Nephron progenitor cell (in vitro differentiated cells): ENCODE measurements at places on chromosomes 3 and 15.

DNA sequence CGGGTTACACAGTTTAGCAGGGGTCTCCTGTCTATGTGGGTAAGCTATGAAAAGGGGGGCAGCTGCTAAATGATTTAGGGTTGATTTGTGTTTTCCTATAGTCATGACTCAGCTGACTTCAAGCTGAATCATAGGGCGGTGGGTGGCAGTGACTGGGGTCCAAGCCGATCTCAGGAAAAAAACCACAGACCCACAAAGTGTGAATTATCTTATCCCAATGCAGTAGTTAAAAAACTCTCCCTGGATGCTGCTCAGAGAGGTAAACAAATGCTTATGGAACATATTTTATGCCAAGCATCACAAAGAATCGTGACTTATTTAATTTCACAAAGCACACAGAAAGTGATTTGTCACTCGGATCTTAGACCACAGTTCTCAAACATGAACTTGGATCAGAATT, 18.4 kb upstream of the TOPAZ1 start:
- H3K4me1 ChIP-seq, result no peaks in the 10 kb centered on the region
- DNase-seq, result no peak
- H3K36me3 ChIP-seq, result no peaks in the 10 kb centered on the region
- peaks cover 12% of the 10 kb centered on the region for H3K27me3 ChIP-seq

GRCh38 chr15:69513450-69513960, 60.9 kb downstream of the RPLP1 start:
- peaks cover 11% of the 10 kb centered on the region for H3K4me1 ChIP-seq
- H3K4me3 ChIP-seq, result no peak overlapping the region
- H3K27me3 ChIP-seq, result peaks cover 20% of the 10 kb centered on the region
- no peak for DNase-seq
- no peaks in the 10 kb centered on the region for H3K36me3 ChIP-seq
- H3K27ac ChIP-seq, result peak overlapping the region; percentile 15

DNA sequence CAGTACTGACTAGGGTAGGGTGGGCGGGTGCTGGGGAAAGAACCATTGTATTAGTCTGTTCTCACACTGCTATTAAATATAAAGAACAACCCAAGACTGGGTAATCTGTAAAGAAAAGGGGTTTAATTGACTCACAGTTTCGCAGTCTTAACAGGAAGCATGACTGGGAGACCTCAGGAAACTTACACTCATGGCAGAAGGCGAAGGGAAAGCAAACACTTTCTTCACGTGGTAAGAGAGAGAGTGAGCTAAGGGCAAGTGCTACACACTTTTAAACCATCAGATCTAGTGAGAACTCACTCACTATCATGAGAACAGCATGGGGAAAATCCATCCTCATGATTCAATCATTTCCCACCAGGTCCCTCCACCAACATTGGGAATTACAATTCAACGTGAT, 98.0 kb downstream of the OXSM start:
- no peaks in the 10 kb centered on the region for H3K27me3 ChIP-seq
- H3K4me1 ChIP-seq, result peaks cover 16% of the 10 kb centered on the region
- H3K36me3 ChIP-seq, result no peaks in the 10 kb centered on the region
- H3K27ac ChIP-seq, result no peak overlapping the region
- H3K4me3 ChIP-seq, result no peak overlapping the region
- no peak for DNase-seq

DNA sequence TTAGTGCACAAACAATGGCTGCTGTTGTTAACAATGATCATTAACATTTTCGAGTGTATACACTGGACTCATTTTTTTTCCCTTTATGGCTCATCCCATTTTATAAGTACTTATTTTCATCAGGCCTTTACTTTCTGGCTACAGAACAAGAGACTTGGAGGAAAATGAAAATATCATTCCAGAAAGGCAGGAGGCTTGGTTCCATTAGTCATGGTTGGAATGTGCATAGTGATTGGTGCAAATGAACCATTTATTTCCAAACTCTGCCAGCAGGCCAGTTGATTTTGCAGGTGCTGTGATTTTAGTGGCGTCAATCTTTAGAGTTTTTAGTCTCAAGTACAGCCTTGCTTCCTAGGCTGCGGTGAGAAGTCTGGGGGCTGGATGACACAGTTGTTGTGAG, 151.8 kb downstream of the ITPR1 start:
- no peaks in the 10 kb centered on the region for H3K27me3 ChIP-seq
- no peak for DNase-seq
- peaks cover 95% of the 10 kb centered on the region for H3K36me3 ChIP-seq
- H3K4me3 ChIP-seq, result no peak overlapping the region
- H3K4me1 ChIP-seq, result peaks cover 21% of the 10 kb centered on the region

DNA sequence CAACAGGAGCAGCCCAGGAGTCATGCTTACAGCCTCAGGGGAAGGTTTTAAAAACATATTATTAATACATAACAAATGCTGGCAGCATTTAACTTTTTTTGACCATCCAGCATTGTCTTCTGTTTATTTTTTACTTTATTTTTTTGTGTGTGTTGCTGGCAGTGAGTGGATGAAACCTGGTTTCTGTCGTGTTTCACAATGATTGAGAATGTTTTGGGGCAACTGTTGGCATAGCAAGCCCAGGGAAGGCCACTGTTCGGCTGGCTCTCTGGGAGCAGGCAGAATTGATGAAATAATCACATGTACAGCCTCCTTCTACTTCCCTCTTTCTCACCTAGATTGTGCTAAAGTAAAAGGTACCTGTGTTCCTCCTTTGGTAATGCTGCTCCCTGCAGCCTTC, 190.2 kb downstream of the NR1D2 start:
- H3K4me3 ChIP-seq, result no peak overlapping the region
- no peak for DNase-seq
- H3K27ac ChIP-seq, result no peak overlapping the region
- H3K27me3 ChIP-seq, result no peaks in the 10 kb centered on the region
- H3K4me1 ChIP-seq, result no peaks in the 10 kb centered on the region
